ENCODE measurements at places on chromosomes 6 and 20. TPM values are rescaled to one million over a fixed set of nuclear protein-coding genes. Genes with fewer than 3 reads are reported as not detected.

Gene IMPG1
- polyA plus RNA-seq: 5.2 TPM

Gene PTCRA
- not detected for polyA plus RNA-seq

Gene TPD52L2
- 84.6 TPM for polyA plus RNA-seq

Gene DYNLT1
- polyA plus RNA-seq: 163 TPM

Gene MICA
- polyA plus RNA-seq: 11.2 TPM

Gene CASS4
- polyA plus RNA-seq: 3.6 TPM

Gene OR2H1
- polyA plus RNA-seq: not detected

Gene STK38
- polyA plus RNA-seq: 63.9 TPM

Gene ARMH2
- not detected for polyA plus RNA-seq

Gene VSX1
- polyA plus RNA-seq: not detected

Gene CST3
- 115 TPM for polyA plus RNA-seq

DNA sequence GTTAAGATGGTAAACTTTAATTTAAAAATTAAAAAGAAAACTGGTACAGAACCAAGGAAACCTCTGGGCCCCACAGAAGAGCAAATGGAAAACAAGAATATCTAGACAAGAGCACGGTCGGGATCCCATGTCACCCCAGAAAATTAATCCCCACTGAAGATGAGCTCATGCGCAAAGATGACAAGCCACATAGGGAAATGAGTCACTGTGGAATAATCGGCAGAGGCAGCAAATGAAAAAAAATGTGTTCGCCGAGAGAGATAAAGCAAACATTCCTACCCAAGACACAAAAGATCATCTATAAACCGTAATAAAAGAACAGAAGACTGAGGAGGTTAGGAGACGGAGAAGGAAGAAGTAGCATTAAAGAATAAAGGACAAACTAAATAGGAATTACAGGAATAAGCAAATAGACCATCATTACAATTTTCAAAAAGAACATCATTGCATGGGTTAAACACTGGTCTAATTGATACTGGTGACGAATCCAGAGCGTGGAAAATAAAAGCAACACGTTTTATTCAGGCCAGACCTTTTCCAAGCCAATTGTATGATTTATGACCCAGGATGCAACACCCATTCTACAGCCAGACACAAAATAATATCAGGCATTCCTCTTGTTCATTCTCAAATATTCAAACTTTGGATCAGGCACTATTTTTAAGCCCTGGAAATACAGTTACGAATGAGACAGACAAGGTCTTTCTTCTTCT, 138.0 kb upstream of the ARID1B start:
- DNase-seq: no peak

DNA sequence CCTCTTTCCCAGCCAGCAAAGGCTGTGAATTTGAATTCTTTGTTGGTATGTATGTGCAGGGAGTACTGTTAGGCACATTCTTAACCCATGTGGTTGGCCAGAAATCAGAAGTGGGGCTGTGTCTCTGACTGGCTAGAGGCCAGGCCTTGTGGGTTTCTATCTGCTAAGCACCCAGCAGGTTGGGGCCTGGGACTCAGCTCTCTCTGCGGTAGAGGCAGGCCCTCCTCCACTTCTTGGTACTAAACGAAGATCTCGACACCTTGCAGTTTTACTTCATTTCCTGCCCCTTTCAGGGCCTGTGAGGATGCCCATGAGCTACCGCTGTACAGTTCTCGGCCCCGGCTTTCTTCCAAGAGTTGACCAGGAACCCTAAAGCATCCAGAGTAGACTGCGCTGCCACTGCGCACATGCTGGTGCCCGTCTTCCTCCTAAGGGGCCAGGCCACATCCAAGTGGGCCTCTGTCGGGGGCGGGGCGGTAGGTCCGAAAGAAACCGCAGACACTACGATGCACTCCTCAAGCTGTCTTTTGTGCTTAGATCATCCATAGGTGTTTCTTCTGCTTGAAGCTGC, 51.1 kb downstream of the TCP11 start:
- DNase-seq: no peak

DNA sequence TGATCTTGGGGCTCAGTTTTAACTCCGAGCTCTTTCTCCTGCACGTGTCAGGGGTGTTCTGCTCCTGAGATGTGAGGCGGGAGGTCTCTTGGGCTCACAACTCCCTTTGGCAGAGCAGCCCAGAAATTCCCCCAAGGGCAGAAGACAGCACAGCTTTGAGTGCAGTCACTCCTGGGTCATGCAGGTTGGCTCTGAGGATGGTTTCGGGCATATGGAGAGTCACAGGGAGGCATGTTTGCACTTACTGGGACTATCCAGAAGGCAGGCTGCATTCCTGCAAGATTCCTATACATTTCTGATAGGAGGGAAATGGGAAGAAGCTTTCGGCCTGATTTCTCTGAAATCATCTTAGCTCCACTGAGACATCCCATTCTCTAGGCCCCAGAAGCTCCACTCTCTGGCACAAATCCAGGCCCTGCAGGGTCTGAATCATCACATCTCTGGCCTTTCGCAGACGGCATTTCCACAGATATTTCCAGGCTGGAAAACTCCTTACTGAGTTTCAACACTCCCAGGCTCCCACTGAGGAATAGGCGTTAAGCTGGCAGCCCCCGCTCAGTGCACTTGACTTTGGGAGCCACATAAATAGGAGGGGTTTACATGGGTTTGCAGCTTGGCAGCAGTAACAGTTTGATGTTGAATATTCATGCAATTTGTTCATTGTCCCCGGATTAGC, 39.7 kb downstream of the AGPAT4 start:
- DNase-seq: no peak

DNA sequence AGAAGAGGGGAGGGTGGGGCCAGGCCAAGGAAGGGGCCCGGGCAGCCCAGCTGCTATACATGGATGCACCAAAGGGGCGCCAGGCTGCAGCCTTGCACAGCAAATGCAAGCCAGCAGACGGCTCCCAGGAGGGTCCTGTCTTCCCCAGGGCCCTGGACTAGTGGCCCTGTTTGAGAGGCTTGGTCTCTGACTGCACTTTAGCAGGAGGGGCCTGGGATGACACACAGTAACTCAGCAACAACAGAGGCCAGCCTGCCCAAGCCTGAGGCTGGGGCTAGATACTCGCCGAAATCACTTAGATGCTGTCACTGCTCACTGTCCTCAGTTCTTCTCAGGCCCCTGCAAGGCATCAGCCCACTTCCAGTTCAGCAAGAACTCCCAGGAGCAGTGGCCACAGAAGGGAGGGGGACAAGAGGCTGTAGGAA, 73.5 kb downstream of the TRAM2 start:
- DNase-seq: no peak

GRCh38 chr6:20126789-20127653, 85.2 kb downstream of the MBOAT1 start:
- DNase-seq: peak; percentile 67

GRCh38 chr6:8435845-8436168, 462 bp upstream of the SLC35B3 start:
- no peak for DNase-seq

DNA sequence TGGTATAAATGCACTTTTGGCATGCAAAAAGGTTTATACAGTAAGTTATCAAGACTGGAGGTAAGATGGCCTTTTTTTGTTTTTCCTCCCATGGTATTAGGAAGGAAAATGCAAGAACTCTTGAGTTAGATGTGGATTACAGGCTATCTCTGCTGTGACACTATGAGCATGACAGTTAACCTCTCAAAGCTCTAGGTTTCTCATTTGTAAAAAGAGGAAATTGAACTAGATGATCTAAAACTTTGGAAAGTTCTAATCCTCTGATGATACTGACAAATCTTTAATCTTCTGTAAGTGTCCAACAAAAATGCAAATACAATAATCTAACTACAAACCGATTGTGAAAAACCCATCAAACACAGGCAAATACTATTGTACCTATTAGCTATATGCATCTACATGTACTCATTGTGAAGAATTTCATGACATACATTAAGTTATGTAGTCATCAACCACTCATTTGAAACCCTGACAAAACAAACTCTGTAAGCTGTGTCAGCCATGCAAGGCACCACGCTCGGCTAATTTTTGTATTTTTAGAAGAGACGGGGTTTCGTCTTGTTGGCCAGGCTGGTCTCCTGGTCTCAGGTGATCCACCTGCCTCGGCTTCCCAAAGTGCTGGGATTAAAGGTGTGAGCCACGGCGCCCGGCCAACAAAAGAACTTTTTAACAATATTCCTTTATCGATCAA, 4.2 kb downstream of the CDK19 start:
- DNase-seq: no peak

- no peak for DNase-seq
Observed at GRCh38 chr20:49969234-49969633, 13.5 kb upstream of the SNAI1 start.

DNA sequence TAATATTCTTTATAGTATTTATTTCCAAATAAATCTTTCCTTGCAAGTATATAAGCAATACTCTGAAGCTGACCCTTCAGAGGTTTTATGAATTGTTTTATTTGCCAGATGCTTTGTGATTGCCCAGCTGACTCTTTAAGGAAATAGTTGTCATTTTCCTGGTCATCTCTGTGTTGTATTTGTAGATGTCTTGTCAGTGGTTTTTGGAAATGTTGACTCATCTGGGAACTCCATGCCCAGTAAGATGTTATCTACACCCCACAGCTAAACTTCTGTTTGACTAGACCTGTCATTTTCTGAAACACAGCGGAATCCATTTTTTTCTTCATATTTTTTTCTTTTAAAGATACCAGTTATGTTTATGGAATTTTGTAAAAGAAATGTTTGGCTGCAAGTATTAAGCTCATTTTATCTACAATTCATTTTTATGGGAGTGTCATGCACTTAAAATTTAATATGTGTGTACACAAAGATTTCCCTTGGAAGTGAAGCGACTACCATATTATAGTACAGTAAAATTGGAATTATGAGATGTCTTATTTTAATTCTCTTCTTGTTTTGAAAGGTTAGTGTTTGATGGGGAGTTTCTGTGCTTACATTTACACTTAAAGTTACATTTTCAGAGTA, 491.0 kb downstream of the NKAIN2 start:
- peak; percentile 18 for DNase-seq

GRCh38 chr20:48826883-48827771, 672 bp downstream of the PREX1 start:
- no peak for DNase-seq

DNA sequence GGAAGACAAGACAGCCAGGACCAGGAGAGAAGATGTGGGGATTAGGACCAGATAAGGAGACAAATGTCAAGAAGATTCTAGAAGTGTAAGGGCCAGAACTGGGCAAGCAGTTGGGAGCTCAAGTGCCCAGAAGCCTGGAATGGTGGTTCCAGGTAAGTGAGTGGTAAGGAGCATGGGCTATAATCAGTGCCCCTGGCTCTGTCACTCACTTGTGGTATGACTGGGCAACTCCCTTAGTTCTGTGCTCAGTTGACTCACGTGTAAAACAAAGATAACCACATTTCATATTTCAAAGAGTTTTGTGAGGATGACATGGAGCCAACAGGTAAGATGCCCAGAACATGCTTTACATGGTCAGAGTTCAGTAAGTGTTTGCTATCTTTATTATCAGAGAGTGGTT, 11.2 kb downstream of the CCDC167 start:
- no peak for DNase-seq

DNA sequence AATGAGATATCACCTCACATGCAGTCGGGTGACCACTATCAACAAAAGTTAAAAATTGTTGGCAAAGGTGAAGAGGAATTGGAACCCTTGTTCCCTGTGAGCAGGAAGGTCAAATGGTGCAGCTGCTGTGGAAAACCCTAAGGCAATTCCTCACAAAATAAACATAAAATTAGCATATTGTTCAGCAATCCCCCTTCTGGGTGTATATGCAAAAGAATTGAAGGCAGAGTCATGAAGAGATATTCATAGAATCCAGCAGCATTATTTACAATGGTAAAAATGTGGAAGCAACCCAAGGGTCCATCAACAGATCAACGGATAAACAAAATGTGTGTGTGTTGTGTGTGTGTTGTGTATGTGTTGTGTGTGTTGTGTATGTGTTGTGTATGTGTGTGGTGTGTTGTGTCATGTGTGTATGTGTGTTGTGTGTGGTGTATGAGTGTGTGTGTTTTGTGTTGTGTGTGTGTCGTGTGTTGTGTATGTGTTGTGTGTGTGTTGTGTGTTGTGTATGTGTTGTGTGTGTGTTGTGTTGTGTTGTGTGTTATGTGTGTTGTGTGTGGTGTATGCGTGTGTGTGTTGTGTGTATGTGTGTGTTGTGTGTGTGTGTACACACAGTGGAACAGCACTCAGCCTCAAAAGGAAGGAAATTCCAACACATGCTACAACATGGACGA, 245.1 kb downstream of the ERMARD start:
- no peak for DNase-seq

DNA sequence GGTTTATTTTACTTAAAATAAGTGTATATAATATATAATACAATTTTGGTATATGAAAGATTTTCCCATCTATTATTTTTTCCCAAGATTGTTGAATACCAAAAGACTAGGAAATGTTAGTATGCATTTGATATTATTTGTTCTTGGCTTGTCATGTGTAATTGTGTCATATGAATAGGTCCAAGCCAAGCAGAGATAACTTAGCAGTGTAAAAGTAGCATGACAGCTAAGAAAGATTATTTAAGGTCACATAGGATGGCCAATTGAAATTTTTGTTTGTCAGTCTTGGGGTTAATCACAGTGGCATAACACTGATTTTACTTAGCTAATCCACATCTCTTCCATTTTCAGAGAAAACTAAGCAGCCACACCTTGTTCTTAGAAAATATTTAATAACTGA, 38.8 kb upstream of the RSPO3 start:
- DNase-seq: no peak

DNA sequence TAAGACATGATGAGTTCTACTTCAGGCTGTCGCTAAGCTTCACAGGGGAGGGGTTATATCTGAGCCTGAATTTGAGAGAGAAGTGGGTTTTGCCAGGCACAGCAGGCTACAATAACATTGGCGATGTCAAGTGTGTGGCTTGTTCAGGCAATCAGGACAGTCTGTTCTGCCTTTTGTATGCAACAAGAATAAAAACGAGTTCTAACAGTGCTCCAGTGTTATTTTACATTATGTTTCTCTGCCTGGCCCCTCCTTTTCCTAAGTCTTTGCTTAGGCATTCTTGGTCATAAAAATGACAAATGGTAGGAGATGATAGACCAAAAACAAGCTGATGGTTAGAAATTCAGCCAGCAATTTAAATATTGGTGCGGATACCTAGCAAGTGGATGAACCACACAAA, 26.8 kb downstream of the PAQR8 start:
- DNase-seq: no peak

DNA sequence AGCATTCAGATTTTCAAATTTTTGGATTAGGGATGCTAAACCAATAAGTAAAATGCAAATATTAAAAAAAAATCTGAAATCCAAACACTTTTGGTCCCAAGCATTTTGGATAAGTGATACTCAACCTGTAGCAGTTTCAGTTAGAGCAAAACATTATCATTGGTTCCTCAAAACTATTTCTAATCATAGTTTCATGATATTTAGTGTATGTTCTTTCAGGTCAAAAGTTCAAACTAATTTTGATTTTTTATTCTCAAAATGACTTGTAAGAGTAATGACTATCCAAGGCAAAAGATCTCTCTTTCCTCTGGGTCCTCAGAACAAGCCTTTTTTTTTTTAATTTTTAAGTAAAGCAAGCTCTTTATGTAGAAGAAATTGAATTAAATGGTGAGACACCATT, 64.0 kb upstream of the TFB1M start:
- no peak for DNase-seq

- DNase-seq: no peak
Observed at GRCh38 chr6:41599852-41600445, 38.3 kb upstream of the MDFI start.

- no peak for DNase-seq
Observed at GRCh38 chr6:501891-502601, 110.5 kb downstream of the IRF4 start.

Data from left kidney (tissue), 8 donors.